Endodermal cell (in vitro differentiated cells): ENCODE measurements at places on chromosomes 13 and 19.
A peak's percentile ranks its signal among the peaks of the same experiment; 100 is the strongest.

DNA sequence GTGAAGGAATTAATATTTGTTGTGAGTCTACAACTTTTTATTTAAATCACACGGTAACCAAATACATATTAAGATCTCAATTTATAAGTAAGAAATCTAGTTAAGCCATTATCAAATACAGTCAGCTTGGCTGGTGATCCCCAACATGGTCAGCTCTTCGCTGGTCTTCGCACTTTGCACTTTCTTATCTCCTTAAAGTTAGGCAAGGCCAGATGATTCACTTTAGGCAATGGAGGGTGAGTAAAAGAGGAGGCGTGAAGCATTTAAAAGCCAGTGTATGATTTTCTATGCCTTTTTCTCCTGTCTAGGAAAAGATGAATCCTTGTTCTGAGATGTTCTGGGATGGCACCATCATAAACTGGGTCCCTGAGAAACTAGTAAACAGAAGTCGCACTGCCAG lies 793.7 kb upstream of the ARGLU1 start:
- DNase-seq: no peak

DNA sequence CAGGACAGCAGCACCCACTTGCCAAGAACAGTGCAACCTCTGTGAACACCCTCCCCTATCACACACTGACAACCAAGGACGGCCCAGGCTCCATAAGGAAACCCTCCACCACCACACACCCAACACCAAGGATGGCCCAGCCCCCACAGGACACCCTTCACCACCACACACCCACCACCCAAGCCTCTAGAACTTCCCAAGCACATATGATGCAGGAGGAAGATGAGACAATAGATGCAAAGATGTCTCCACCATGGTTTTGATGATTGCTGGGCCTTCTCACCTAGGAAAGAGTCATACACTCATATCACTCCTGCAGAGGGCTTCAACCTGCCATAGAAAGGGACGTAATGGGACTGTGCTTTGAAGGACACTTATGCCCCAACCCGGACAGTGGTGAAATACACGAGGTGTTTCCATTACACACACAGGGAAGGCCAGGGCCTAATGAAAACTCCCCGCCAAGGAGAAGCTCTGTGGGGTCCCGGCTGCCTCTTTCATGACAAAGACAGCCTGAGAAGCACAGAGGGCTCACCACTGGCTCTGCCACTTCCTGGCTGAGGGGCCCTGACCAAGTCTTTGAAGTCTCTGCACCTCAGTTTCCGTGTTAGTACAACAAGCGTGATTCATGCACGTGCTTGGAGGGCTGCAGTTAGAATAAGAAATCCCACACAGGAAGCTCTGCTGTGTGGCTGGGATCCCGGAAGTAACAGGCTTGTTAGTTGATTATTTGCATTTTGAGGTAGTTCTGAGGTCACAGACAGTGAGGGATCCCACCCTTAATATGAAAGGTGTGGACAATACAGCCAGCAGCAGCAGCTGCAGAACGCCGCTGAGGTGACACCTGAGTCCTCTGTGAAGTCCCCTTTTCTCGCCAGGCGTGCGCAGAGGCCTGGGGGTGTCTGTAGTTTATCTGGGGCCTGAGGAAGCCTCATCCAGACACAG lies 61.9 kb upstream of the ATP12A start:
- DNase-seq: no peak

DNA sequence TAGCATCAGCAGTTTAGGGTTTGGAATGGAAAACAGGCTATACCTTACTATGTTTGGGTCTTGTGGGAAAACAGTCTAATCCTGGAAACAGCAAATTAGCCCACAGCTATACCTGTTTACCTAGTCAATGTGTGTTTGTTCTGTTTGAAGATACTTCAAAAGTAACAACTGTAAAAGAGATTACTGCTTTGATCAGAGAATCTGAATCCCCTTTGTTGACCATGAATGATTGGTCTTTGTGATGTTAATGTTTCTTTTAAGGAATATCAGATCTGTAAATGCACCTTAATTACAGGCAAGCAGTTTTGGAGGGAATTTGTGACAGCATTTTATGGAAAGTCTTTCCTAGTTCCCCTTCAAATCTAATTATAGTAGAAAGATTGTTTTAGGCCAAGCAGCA lies 20.7 kb upstream of the KLF5 start:
- no peak for DNase-seq

- DNase-seq: no peak
These were observed 12.5 kb downstream of the NCAN start for GRCh38 chr19:19224150-19224851.

DNA sequence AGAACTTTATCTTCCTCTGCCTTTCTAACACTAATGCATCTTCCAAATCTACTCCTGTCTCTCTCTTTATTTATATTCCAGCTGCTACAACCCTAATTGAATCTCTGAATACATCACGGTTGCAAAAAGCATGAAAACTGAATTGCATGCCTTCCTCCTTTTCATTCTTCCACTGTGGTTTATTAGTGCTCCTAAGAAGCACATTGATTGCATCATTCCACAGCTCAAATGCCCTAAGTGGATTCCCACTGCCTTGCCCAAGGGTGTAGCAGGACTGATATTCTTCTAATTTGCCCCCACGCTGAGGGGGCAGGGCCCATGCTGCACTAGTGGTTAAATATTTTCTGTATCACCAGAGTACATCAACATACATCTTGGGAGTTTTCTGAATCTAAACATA lies 640.8 kb downstream of the EFNB2 start:
- DNase-seq: no peak

DNA sequence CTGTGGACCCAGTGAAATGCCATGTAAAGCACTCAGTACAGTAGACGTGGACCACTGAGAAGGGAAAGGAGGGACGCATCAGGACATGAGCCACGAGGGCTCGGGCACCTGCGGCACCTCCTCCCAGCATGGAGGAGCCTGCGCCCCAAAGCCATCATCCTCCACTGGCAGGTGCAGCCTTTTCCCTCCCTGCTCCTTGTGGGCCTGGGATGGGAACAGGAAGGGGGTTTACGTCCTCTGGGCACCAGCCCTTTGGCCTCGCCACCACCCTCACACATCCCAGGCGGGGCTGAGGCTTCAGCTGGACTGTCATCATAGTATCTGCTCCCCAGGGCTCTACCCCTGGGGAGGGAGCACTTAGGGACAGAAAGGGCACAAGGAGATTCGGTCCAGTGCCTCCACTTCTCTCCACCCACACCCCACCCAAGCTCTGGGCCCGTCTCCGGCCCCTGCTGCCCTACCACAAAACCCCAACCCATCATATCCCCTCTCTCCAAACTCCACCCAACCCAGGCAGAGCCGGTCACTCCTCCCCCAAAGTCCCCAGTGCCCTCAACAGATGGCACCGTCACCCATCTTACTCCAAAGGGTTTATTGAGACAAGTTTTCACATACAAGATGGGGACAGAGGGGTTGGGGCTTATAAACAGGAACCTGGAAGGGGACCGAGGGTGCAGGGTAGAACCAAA lies 2.2 kb upstream of the PRKD2 start:
- DNase-seq: peak; percentile 39

GRCh38 chr13:106560821-106561220 lies 7.1 kb downstream of the ARGLU1 start:
- DNase-seq: no peak

DNA sequence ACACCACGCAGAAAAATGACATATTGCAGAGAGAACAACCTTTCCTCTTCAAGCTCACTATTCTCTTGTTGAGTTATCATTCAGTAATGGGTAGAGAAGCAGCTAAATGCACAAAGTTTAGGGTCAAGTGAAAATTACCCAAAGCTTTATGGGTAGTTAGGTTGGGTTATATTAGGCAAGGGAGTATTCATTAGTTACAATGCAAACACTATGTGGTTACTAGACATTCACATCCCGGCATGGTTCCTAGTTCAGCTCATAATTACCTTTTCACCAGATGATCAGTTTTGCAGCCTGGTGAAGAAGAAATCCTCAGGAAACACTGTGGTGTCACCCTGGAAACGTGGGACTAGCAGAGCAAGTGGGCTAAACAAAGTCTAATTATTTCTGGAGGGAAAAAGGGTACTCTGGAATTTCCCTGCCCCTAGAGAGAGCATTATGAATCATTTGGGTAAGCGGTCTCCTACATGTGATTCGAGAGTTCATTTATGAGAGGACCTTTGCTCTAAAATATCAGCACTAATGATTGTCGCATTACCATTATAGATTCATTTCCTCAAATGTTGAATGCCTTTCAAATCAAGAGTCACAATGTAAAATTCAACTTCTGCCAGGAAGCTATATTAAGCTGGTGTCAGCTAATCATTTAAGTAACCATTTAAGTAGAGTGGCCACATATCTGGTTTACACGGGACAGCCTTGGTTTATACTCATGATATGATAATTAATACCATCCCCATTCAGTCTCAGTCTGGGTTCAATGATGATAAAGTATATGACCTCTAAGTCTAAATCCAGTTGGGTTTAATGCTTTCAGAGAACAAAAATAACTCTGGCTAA lies 1208.0 kb downstream of the DIAPH3 start:
- no peak for DNase-seq

DNA sequence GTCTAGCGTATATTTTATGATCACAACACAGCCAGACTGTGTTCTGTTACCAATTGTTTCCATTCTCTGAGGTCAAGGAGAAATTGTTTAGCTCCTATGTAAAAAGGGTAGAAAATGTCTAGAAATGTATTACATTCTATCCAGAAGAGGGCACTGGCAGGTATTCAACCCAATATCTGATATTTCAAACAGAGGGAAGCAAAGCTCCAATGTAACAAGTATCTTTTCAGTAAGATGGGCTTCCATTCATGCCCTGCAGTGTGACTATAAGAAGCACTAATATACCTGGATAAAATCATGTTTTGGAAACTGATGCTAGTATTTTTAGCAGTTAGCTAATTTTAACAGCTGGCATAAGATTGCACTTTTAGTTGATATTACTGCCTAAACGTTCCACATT lies 312.7 kb downstream of the FGF14 start:
- no peak for DNase-seq

DNA sequence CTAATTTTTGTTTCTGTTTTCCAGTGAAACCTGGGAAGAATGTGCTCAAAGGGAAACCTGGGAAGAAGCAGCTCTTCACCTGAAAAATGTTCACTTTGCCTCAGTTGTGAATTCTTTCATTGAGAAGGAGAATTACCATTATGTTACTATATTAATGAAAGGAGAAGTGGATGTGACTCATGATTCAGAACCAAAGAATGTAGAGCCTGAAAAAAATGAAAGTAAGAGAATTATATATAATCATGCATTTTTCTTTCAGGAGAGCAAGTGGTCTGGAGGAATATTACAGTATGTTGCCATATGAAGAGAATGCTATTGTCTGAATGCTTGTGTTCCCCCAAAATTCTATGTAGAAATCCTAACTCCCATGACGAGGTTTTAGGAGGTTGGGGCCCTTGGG lies 3.4 kb downstream of the NUDT15 start:
- no peak for DNase-seq

DNA sequence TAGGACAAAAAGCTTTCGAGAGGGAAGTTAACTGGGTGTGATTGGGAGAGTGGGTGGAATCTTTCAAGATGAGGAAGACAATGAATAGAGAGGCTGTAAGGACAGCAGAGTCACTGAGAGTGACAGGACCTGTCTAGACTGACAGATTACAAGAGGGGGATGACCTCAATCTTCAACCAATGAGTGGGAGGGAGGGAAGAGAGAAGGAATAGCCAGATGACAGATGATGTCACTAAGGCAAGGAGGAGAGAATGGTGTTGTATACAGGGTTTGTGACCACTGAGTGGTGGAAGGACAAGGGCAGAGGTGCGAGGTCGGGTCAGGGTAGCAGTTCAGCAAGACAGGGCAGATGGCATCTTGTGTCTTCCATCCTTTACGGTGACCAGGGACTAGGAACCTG lies 5.8 kb upstream of the ILF3 start:
- DNase-seq: no peak

DNA sequence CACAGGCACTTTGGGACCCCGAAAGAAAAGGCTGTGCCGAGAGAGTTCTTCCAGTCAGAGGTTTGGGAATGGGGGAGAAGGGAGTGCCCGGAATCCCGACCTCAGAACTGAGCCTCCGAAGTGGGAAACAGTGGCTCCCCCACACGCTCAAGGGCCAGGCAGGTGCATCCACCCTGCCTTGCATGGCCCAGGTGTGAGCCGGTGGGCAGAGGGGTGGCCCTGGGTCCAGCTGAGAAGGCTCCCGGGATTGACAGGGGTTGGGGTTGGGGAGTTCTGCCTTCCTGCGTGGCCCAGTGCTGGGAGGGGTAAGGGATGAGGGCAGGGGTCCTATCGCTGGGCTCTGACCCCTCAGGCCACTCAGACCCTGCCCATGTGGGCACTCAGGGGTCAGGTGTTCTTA lies 163.5 kb upstream of the TUBA3C start:
- DNase-seq: no peak
